CD4-positive, alpha-beta T cell treated with Interleukin-1 beta for 1 hour (primary cell): ENCODE measurements at places on chromosomes 1 and 21.
A peak's percentile ranks its signal among the peaks of the same experiment; 100 is the strongest.

- DNase-seq, result no peak
These were observed 21.7 kb upstream of the PIGC start for GRCh38 chr1:172465617-172466016.

- no peak for DNase-seq
These were observed 143.6 kb upstream of the CD34 start for GRCh38 chr1:208054485-208054884.

DNA sequence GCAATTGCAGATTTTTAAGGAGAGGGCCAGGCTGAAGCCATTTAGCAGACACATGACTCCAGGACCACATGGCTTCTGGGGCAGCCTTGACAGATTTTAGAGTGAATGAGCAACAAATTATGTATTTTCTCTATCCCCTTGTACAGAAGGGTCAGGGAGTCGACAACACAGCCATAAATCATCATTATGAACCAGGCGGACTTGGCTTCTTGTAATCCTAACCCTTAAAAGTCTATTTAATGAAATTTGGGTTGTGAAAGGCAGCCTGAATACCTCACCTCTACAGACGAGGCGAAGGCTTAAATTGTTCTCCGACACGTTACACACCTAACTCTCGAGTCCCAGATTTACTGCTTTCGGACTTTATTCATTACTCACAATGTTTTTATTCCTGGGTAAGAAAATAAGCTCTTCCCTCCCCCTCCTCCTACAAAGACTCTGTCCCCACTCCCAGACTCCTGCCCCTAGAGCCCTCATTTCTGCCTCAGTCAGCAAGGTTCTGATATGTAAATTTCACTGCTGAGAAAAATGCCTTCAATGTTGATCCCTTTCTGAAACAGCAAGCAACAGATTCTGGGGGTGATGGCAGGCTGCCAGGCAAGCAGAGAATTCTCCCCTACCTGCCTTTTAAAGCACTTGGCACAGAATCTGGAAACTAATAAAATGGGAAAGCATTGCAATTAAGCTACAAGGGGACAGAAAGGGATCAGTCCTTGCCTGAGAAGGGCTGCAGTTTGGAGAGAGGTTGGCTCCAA is 51.6 kb downstream of the PLPP3 start:
- no peak for DNase-seq

DNA sequence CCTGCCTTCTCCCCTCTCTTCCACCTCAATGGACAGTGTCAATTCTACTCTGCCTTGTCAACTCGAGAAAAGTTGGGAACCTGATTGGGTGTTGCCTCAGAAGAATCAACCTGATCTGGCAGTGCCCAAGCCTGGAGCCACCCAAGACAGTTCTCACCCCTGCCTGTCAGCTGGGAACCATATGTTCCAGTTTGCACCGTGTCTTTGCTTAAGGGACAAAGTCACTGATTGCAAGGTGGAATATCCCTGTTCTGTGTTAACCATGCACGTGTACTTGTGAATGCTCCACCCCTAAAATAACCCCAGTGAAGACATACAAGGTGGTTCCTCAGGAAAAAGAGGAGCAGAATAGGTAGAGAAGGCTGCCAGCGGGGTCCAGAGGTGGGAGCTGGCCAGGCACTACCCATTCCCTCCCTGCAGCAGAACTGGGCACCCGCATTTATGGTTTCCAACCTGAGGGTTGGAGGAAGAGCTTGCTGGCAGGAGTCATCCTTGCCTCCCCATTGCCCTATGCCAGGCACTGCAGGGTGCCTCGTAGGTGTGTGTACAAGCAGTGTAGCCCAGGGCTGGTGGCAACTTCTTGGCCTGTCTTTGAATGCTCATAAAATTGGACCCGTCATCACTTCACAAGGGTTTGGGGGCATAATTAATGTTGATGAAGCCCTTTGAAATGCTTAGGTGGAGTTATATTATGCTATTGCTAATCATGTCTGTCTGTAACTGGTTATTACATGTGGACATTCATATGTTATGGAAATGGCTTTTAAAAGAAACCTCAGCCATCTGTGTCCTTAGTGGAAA is 11.3 kb downstream of the NIPAL3 start:
- DNase-seq, result no peak

DNA sequence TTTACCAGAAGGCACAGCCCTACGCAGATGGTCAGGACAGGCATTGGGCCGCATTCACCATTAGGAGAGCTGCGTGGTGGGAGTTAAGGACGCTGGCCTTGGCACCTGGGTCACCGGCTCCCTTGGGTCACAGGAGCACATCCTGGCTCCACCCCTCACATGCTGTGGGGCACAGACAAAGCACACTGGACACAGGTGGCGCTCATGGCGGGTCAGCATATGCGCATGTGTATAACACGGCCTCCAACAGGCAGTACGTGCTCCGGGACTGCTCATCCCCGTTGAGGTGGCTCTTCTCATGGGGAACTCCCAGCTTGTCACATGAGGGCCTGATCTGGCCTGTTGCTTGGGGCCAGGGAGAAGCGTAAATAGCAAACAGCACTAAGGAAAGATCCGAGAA is 25.0 kb downstream of the PGBD5 start:
- no peak for DNase-seq

GRCh38 chr1:31771891-31772668 is 7.9 kb upstream of the ADGRB2 start:
- peak; percentile 23 for DNase-seq

- no peak for DNase-seq
These were observed 8.5 kb downstream of the ARHGEF16 start for GRCh38 chr1:3463013-3463385.

DNA sequence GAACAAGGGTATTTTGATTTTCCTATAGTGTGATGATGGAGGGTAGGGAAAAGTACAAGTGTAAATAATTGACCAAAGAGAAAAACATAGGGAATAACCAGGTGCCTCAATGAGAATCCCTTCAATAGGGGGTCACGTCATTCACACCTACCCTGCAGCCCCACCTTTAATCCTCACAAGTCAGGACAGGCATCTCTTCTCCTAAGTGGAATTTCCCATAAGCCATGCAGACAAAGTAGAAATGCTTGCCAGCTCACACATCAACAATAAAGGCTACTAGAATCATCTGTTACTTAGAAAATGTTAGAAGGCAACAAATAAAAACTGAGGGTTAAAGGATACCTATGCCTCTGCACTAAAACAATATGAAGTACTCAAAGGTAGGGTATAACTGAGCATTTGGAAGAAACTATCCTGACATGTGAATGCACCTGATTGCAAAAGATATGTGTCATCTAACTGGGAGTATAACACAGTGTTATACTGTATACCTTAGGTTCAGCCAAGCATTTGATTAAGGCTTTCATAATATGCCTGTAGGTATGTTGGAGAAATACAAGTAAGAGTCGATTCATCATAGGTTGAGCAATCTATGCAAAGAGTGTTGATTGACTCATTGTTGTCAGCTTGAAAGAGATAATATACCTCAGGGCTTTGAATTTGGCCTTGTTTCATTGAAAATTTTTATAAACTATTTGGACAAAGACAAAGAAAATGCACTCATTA is 32.4 kb upstream of the ATP1A1 start:
- no peak for DNase-seq

GRCh38 chr1:68268896-68269483 is 36.7 kb upstream of the WLS start:
- no peak for DNase-seq

GRCh38 chr21:46641656-46642055 is 6.2 kb downstream of the PRMT2 start:
- DNase-seq, result no peak

DNA sequence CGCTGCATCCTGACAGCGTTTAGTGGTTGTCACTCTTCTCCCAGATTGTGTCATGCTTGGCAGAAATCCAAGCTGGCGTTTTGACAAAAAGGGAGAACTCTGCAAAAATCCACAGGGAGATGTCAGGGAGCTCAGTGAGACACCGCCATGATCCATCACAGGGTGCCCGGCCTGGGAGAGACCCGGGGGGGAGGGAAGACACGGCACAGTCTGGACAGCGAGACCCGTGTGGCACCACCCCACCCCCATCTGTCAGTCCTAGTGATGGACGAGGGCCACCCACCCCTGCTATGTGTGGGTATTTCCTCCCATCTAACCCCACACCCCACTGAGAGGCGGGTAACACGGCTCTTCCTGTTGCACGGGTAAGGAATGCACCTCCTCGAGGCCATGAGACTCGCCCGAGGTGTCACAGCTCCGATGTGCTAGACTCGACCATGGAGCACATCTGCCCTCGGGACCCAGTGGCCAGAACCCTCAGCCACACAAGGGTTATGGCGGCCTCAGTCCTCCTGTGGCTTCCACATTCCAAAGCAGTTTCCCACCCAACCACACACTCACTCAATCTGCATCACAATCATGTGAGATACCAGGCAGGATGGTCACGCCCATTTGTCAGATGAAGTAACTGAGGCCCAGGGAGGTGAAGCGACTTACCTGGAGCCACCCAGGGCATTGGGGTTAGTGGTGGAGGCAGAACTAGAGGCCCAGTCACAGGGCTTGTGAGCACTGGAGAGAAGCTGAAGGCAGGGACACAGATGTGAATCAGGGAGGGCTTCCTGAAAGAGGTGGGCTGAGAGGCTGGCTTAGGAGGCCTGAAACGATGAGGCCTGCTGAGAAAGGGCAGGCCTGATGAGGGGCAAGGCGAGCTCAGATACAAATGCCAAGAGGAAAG is 688.5 kb downstream of the MATN1 start:
- no peak for DNase-seq

DNA sequence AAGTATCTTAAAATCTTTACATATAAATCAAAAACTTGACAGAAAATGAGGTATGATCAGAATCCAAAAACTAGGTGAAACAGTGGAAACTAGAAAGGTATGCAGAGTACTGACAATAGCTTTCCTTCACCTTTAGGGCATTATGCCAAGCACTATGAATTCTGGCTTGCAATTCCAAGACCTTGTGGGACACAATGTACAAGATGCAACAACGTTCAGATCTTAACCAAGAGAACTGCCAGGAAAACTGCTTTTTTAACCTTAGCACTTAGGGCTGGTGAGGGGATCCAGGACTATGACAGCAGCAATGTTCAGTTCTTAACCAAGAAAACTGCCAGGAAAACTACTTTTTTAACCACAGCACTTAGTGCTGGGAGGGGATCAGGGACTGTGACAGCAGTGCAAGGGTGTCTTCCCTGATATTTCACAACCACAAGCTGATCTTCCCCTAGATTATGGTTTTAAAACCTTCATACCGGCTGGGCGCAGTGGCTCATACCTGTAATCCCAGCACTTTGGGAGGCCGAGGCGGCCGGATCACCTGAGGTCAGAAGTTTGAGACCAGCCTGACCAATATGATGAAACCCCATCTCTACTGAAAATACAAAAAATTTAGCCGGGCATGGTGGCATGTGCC is 22.3 kb downstream of the FOXJ3 start:
- no peak for DNase-seq

- DNase-seq, result no peak
These were observed 21.2 kb downstream of the NFASC start for GRCh38 chr1:204891860-204892259.

DNA sequence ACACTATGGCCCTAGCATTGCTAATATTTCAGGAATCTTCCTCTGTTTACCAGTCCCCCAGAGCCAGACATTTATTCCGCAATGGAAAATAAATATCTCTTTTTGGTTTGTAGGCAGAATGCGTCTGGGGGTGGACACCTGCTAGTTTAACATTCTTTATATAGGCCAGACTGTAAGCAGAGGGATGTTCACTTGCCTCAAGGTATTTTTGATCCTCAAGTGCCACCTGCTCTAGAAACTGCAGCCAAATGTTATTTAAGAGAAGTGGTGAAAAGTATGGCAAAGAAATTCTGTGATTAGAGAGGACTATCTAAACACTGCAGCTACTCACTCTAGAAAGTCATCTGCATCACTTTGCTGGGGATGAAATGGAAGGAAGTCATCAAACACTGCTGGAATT is 164.7 kb downstream of the NEGR1 start:
- no peak for DNase-seq

GRCh38 chr1:159007726-159008125 is 2.0 kb upstream of the IFI16 start:
- no peak for DNase-seq

DNA sequence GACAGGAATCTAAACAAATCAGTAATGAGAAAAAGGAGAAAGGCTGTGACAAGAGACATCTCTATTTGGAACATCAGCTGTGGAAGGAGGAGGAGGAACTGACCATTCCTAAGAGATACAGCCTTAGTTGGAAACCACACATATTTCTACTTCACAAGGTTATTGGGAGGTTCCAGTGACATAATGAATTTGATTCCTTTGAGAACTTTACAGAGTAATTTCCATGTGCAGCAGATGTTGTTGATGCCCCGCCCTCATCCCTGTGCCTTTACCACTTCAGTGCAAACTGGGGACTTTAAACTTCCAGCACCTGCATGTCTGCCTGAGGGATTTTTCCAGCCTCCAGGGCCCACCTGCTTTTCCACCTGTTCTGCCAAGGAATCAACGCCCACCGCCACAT is 9.3 kb upstream of the ST6GALNAC5 start:
- no peak for DNase-seq

- DNase-seq, result peak; percentile 77
These were observed 6.1 kb upstream of the ADAM15 start for GRCh38 chr1:155044812-155045657.

DNA sequence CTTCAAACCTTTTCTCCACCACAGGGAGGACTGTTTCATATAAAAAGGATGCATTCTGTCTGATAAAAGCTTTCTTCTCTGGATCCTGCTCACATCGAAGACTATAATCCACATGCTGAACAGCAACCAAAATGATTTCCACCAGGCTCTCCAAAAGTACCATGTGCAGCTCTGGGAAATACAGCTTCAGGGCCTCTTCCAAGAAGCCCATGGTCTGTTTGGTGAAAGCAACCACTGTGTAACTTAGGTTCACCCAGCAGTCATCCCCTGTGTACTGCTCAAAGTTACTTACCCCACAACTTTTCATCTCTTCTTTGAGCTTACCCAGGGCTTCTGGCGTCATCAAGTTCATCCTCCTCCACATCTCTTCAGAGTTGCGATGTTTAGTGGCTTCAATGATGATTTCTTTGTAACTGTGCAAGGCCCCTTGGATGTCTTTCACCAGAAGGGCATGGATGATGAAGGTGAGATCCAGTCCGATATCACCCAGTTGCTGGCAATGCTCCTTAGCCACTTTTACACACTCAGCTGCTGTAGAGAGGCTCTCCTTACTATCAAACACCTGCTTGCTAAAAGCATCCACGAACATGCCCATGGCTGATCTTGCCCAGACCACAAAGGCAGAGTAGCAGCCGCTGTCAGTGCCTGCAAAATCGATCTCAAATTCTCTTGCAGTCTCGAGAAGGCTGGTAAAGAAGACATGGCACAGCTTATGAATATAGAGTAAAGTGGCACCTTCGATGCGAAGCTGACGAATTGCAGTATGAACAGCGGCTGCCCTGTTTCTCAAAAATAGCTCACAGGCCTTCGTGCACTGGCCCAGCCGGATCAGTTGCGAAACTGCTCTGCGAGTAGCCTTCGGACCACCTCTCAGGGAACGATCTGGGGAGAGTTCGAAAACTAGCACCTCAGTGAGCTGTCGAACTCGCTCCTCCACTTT is 1.7 kb downstream of the EXOC8 start:
- DNase-seq, result no peak
